ENCODE measurements at places on chromosomes 16 and 17. TPM values are rescaled to one million over a fixed set of nuclear protein-coding genes. Genes with fewer than 3 reads are reported as not detected.

HES7 gene
- total RNA-seq: 2.3 TPM

RGS9 gene
- 6.0 TPM for total RNA-seq

CCT6B gene
- 1.5 TPM for total RNA-seq

DYNLRB2 gene
- 0.29 TPM for total RNA-seq

CDRT15 gene
- not detected for total RNA-seq
